NAMALWA (cell line): ENCODE measurements at places on chromosomes 16 and 17.

- no peak for DNase-seq
Observed at GRCh38 chr17:40915199-40915661, 22.2 kb downstream of the KRT23 start.

GRCh38 chr16:2092866-2093265 is 42.8 kb downstream of the PKD1 start:
- no peak for DNase-seq

DNA sequence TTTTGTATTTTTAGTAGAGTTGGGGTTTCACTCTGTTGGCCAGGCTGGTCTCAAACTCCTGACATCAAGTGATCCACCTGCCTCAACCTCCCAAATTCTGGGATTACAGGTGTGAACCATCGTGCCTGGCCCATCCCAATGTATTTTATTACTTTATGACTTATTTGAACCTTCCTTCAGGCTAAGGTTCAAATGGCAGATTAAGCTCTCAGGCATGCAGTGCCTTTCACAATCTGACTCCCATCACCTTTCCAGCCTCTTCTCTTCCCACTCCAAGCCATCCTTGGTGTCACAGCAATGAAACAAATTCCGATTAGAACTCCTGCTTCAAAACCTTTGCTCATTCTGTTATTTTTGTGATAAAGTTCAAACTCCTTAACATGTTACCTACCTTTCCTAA is 26.6 kb upstream of the YPEL2 start:
- DNase-seq: no peak

GRCh38 chr17:76485569-76485968 is 15.7 kb downstream of the RHBDF2 start:
- DNase-seq: no peak
